ENCODE measurements at places on chromosomes 5 and 9. TPM values are rescaled to one million over a fixed set of nuclear protein-coding genes. Genes with fewer than 3 reads are reported as not detected.

- DNase-seq: no peak
Observed at GRCh38 chr5:6572086-6572824, 60.6 kb downstream of the NSUN2 start.

GRCh38 chr9:38486056-38486615, 61.9 kb upstream of the IGFBPL1 start:
- no peak for DNase-seq

GRCh38 chr5:148687427-148687826, 33.1 kb upstream of the HTR4 start:
- no peak for DNase-seq

GRCh38 chr5:64925123-64925522, 156.4 kb downstream of the CWC27 start:
- DNase-seq: no peak

Gene PCDHB15
- polyA plus RNA-seq: 7.8 TPM

Gene FOXI1
- not detected for polyA plus RNA-seq

Gene ADAMTS13
- polyA plus RNA-seq: 6.6 TPM

Gene BAAT
- 1.1 TPM for polyA plus RNA-seq

Gene SHISAL2B
- polyA plus RNA-seq: 0.41 TPM
